Lung (tissue), 17 donors: ENCODE measurements at places on chromosomes 7 and 10.

DNA sequence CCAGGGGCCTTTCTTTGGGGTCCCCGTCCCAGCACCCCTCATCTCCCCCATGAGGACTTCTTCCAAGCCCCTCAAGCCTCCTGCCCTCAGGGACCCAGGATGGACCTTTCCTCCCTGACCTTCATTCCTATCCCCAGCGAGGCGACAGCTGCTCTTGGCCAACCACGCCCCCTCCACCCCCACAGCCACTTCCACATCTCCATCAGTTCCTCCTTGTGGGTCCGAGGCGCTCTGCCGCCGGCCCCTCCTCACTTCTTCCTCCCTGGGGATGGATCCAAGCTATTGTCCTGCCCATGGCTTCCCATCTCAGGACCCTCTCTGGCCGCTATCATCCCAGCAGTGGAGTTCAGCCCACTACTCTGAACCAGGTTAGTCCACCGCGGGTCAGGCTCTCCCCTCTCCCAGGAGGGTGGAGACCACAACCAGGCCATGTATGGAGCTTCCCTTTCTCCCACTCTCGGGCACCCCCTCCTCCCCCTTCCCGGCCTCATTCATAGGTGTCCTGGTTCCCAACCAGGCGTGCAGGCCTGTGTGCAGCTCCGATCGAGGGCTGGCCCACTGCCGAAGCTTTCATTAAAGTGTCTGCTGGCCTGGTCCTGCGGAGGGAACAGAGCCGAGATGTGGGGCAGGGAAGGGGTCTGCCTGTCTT, 1.7 kb upstream of the SH2B2 start:
- H3K27me3 ChIP-seq = no peaks in the 10 kb centered on the region
- DNase-seq = peak; percentile 57
- peak overlapping the region; percentile 9 for H3K4me3 ChIP-seq
- no peaks in the 10 kb centered on the region for H3K36me3 ChIP-seq
- H3K4me1 ChIP-seq = peaks cover 4% of the 10 kb centered on the region

- DNase-seq = no peak
- no peaks in the 10 kb centered on the region for H3K36me3 ChIP-seq
- no peak overlapping the region for H3K4me3 ChIP-seq
Observed at GRCh38 chr7:81264116-81264515, 345.3 kb upstream of the SEMA3C start.

- H3K36me3 ChIP-seq = no peaks in the 10 kb centered on the region
- H3K27me3 ChIP-seq = no peaks in the 10 kb centered on the region
- DNase-seq = no peak
- no peaks in the 10 kb centered on the region for H3K4me1 ChIP-seq
Observed at GRCh38 chr10:78769526-78769925, 299.2 kb upstream of the ZMIZ1 start.

- no peak for DNase-seq
- no peak overlapping the region for H3K27ac ChIP-seq
- no peaks in the 10 kb centered on the region for H3K36me3 ChIP-seq
Observed at GRCh38 chr7:137985253-137985896, 16.5 kb downstream of the CREB3L2 start.

DNA sequence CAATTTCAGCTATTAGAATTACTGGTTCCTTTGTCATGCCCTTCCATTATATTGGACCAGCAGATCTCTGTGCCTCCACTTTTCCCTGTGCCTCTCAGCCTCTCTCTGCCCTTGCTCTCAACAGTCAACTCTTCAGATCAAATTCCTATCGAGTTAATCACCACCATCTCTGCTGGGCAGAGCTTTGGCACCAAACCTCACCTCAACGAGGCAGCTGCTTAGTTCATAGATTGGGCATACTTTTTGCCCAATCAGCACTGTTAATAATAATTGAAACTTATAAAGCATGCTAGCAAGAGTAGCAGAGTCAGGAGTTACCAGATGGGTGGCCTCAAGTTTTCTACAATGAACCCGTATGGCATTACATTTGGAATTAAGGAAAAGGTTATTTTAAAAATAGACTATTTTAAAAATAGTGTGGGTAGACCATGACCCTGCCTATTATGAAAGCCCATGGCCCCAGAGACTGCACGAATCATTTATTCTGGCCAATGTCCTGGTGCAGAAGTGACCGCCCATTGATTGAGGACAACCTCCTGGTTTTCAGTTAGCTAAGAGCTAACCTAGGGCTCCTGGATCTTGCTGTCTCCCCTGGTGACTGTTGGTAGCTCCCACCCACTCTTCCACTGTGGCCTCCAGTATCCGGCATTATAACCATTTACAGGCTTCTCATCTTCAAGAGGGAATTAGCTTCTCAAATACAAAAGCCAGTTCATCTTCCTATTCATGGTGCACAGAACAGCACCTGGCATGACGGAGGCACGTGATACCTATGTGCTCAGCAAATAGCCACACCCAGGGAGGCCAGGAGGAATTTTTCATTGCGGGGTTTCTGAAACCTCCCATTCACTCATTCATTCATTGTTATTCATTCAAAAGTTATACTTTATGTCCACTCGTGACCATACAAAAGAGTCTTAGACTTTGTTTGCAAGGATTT, 265.4 kb downstream of the INHBA start:
- no peaks in the 10 kb centered on the region for H3K36me3 ChIP-seq
- H3K27me3 ChIP-seq = no peaks in the 10 kb centered on the region
- no peaks in the 10 kb centered on the region for H3K4me1 ChIP-seq
- DNase-seq = no peak
- H3K4me3 ChIP-seq = no peak overlapping the region
- no peak overlapping the region for H3K27ac ChIP-seq

DNA sequence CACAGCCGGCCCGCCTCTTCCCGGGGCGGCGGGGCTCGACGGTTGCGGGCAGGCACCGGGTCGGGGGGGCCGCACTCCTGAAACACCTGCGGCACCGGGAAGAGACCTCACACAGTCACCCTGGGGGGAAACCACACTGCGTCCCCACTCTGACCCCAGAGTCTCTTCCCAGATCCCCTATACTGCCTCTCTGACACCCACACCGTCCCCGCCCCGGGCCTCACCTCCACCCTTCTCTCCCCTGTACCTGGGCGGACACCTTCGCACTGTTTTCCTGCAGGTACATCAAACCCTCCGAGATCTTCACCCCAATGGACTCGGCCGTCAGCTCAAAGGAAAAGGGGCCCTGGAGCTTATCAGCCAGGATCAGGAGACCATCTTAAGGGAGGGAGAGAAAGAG, 3.4 kb upstream of the GAL3ST4 start:
- peaks cover 25% of the 10 kb centered on the region for H3K4me1 ChIP-seq
- no peak for DNase-seq
- H3K27me3 ChIP-seq = peaks cover 4% of the 10 kb centered on the region

DNA sequence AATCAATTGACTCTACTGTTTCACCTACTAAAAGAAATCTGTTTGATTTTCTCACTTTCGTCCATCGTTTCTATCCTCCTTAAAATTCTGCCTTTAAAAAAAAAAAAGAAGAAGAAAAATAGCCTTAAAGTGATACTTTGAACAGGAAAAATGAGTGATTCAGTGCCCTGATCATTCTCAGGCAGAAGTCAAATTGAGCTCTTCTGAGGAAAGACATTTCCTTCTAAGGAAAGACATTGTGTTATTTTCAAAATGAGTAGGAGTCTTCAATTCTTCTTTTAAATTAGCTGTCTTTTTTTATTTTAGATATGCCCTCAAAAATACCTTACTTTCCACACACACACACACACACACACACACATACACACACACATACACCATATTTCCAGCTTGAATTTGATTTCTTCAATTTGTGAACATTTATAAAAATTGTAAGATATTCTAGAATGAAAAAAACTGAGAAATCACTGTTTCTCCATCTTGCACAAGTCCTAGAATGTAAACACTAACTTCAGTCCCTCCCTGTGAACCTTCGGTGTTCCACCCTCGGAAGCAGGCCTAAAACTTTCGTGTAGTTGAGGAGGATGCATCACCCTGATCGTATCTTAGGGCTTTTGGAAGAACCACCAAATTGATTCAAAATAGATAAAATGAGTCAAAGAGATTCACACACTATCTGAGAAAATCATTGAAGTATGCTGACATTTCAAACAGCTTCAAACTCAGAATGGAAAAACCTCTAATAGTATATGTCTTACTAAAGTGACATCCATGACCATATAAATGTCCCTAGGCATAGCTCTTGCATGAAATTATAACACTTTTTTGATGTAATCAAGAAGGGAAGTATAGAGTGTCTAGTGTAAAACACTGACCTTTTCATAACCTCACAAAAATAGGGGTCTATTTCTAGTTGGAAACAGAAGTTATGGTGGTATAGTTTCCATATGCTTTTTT, 270.8 kb downstream of the GATA3 start:
- H3K36me3 ChIP-seq = no peaks in the 10 kb centered on the region
- no peak for DNase-seq
- H3K4me1 ChIP-seq = no peaks in the 10 kb centered on the region
- H3K27me3 ChIP-seq = no peaks in the 10 kb centered on the region

DNA sequence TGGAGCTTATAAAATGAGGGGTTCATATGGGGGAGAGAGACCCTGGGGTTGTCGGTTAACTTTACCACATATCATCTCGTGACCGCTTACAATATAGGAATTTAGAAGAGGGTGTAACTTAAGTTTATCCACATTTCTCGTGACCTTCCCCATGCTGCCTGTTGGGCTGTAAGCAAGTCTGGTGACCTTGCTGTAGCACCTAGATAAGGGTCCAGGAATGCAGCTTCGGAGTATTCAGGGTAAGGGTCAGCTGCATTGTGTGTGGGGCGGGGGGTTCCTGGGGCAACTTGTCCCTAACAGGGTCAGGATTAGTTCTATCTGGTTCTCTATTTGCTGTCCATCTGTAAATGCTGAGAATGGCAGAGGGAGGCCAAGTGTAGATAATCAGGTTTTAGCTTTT, 1.3 kb upstream of the CHST3 start:
- no peak for DNase-seq
- no peak overlapping the region for H3K4me3 ChIP-seq
- H3K36me3 ChIP-seq = no peaks in the 10 kb centered on the region
- H3K4me1 ChIP-seq = no peaks in the 10 kb centered on the region
- no peak overlapping the region for H3K27ac ChIP-seq

DNA sequence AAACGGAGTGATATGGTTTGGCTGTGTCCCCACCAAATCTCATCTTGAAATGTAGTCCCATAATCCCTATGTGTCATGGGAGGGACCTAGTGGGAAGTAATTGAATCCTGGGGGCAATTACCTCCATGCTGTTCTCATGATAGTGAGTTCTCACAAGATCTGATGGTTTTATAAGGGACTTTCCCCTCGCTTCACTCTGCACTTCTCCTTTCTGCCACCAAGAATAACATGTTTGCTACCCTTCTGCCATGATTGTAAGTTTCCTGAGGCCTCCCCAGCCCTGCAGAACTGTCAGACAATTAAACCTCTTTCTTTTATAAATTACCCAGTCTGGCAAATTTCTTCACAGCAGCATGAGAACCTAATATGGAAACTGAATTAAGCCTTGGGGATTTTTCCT, 19.1 kb downstream of the FAM3C start:
- no peak for DNase-seq
- H3K27me3 ChIP-seq = no peaks in the 10 kb centered on the region
- no peak overlapping the region for H3K4me3 ChIP-seq
- peaks cover 3% of the 10 kb centered on the region for H3K36me3 ChIP-seq

DNA sequence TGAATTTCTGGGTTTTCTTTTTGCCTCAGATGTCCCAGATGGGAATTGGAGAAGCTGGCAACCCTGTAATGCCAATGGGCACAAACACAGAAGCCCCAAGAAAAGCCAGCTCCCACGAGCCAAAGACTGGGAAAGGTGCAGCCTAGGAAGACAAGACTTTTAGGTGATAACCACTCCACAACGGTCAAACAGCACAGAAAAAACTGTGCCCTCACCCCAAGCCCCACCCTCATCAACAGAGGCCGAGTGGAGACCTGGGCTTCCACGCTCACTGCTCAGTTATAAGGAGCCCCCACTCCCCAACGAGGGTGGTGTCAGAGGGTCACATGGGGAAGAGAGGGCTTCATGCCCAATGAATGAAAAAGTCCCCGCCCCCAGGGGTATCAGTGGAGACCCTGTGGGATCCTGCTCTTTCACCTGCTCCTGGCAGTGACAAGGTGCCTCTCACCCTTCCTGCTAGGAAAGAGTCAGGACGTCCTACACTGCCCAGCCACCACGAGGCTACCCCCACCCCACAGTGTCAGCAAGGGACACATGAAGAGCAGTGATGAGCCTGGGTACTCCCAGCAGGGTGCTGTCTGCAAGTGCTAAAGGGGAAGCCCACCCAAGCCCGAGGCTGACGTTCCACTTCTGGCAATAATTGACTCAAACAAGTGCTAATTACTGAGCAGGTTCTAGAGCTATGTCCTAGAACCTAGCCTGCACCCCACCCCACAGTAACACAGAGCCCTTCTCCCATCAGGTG, 8.3 kb downstream of the TMEM273 start:
- no peak overlapping the region for H3K4me3 ChIP-seq
- H3K27me3 ChIP-seq = no peaks in the 10 kb centered on the region
- no peaks in the 10 kb centered on the region for H3K36me3 ChIP-seq

DNA sequence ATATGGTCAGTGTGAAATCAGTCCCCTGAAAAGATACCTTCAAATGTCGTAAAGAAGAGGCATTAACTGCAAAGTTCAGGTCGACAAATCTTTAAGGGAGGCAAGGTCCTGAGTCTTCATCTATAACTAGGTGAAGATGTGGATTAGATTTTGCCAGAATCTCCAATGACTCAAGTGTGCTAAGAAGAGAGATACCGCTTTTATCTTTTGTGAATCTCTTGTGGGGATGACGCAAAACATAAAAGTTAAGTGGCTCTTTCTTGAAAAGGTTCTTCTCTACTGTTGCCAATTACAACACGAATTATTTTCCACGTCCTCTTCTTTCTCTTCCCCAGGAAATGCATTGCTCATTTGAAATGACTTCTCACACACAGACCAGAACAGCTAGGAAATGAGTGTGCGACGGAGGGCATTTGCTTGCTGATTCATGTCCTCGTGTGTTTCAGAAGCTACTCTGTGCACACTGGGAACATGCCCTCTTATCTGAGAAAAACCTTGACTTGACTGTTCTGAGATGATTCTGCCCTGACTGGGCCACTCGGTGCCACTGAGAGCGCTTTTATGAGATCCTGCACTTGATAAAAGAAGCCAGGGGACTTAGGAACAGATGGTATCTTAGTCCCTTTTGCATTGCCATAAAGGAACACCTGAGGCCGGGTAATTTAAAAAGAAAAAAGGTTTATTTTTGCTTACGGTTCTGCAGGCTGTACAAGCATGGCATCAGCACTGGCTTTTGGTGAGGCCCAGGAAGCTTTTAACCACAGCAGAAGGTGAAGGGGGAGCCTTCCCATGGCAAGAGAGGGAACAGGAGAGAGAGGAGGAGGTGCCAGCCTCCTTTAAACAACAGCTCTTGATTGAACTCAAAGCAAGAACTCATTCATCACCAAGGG, 169.5 kb upstream of the PFKP start:
- H3K27ac ChIP-seq = no peak overlapping the region
- no peaks in the 10 kb centered on the region for H3K27me3 ChIP-seq
- no peaks in the 10 kb centered on the region for H3K4me1 ChIP-seq
- DNase-seq = no peak
- no peak overlapping the region for H3K4me3 ChIP-seq
- no peaks in the 10 kb centered on the region for H3K36me3 ChIP-seq
